Muscle of arm (tissue), 14 donors: ENCODE measurements at places on chromosomes 12 and 14. TPM values are rescaled to one million over a fixed set of nuclear protein-coding genes. Genes with fewer than 3 reads are reported as not detected.

BDKRB1 gene
- polyA plus RNA-seq: not detected

GRCh38 chr12:75812271-75813018, 219.1 kb downstream of the PHLDA1 start:
- peak; percentile 44 for DNase-seq

DNA sequence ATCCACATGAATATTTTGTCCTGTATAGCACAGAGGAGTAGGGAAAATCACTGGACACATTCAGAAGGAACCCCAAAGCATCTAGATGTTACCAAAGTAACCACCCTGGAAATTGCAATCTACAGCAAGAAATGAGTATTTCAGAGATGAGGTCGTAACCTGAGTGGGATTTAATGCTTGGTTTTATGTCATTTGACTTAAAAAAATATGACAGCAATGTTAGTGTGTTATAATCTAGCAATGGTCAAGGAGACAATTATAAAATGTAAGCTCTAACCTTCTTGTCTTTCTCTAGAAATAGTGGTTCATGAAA, 256.6 kb downstream of the NAV3 start:
- no peak for DNase-seq

- DNase-seq: no peak
These were observed 21.5 kb upstream of the SLC2A13 start for GRCh38 chr12:40127408-40127807.

DNA sequence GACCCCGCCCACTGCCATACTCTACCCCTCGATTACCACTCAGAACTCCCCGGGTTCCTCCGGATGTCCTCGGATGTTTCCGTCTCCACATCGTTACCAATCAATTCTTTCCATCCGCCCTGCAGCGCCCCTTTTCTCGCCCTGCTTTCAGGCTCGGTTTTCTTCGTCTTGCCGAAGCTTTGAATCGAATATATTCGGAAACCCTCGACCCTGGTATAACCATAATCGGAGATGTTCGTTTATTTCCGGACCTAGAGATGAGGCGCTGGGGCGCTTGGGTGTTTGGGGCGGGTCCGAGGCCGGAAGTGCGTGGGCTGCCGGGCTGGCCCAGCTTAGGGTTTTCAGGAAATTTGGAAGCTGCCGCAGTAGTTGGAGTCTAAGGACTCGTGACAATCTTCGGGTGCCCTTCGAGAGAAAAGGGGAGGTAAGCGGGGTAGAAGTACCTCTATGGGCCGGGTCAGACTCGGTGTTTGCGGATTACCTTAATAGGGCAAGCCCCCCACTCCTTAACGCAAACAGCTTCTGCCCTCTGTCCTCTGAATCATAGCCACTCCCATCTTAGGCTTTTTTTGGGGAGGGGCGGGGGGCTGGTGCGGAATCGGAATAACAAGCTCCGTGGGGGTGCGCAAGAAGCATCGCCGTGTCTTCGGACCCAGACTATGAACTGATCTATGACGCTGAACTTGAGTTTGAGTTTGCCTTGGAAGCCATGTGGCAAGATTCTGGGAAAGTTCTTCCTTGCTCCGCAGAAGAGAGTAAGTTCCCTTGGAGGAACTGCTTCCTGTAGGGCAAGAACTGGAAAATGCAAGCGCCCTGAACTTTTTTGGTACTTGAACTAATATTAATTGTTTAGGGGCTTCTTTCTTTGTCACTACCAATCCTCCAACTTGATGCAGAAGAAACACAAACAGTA, at the start of gene C14orf119:
Gene C14orf119 (plus strand): TSS at position 310 of the 913 bp plus-strand sequence. CDS start 2,154 bp downstream, outside the sequence.
- peak; percentile 100 for DNase-seq

ASB2 gene
- polyA plus RNA-seq: 16.2 TPM

- DNase-seq: no peak
These were observed 8.6 kb downstream of the RAN start for GRCh38 chr12:130880411-130880885.

DNA sequence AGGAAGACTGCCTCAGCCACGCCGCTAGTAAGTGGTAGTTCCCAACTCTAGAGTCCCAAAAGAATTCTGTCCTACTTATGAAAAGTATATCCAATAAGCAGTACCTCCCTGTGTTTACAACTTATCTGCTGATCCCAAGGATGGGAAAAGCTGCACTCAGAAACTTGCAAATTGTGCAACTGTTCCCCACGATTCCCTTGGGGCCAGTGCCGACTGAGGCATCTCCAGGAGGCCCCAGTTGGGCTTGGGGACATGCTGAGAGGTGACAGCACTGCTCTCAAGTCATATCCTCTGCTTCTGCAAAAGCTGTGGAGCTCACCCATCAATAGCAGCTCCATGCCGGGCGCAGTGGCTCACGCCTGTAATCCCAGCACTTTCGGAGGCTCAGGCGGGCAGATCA, 23.7 kb downstream of the SPRING1 start:
- DNase-seq: no peak

GRCh38 chr12:29739279-29739991, 44.3 kb downstream of the TMTC1 start:
- DNase-seq: no peak

DNA sequence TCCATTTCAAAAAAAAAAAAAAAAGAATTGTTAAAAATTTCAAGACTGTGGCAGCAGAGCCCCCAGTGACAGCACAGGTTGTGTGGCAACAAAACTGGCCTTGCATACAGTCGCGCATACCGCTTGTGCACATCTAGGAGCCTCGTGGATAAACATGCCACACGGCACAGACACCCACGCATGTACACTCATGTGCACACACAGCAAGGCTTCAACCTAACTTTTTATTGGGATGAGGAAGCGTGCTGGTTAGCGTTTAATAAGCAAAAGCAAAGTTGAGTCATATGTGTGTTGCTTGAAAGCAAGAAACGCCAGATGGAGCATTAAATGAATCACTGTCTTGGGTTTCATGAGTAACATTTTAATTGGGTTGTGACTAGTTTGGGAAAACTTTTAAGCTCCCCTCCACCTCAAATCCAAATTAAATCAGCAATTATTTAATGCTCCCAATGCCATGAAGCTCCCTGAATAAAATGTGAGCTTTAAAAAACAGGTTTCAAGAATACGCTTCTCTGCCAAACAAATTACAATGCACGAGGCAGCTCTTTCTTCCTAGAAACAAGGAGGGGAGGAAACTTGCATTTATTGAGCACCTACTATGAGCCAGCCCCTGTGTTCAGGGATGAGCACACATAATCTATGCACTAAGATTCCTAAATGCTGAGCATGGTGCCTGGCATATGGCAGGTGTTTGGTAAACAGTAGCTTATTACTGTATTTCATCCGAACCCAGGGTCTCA, 35.7 kb upstream of the EML1 start:
- no peak for DNase-seq

TGM1 gene
- polyA plus RNA-seq: 0.64 TPM

GRCh38 chr12:98856897-98857540, 211.9 kb downstream of the APAF1 start:
- DNase-seq: no peak

GRCh38 chr14:72692696-72693095, 201.2 kb downstream of the DPF3 start:
- no peak for DNase-seq

GRCh38 chr12:70756791-70757190, 119.6 kb upstream of the PTPRB start:
- no peak for DNase-seq

- no peak for DNase-seq
These were observed 26.9 kb downstream of the DDX47 start for GRCh38 chr12:12839873-12840579.

DNA sequence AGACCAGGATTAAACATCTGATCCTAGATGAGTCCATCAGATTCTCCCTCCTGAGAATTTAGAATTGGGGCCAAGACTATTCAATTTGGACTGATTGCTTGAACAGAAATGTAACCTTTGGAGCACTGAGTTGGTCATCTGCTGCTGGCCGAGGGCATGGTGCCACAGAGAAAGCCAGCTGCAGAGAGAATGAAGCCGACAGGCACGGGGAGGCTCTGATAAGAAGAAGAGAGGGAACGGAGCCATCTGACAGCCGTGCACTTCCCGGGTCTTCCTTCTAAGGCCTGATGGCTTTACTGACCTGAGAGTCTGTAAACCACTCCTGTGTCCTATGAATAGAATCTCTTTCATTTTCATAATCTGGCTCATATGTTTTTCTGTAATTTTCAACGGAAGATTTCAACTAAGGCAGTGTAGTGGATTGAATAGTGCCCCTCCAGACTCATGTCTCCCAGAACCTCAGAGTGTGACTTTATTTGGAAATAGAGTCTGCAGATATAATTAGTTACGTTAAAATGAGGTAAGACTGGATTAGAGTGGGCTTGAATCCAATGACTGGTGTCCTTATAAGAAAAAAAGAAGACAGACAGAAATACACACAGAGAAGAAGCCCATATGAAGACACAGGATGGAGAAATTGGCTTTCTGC, 39.1 kb upstream of the FRS2 start:
- no peak for DNase-seq

DNA sequence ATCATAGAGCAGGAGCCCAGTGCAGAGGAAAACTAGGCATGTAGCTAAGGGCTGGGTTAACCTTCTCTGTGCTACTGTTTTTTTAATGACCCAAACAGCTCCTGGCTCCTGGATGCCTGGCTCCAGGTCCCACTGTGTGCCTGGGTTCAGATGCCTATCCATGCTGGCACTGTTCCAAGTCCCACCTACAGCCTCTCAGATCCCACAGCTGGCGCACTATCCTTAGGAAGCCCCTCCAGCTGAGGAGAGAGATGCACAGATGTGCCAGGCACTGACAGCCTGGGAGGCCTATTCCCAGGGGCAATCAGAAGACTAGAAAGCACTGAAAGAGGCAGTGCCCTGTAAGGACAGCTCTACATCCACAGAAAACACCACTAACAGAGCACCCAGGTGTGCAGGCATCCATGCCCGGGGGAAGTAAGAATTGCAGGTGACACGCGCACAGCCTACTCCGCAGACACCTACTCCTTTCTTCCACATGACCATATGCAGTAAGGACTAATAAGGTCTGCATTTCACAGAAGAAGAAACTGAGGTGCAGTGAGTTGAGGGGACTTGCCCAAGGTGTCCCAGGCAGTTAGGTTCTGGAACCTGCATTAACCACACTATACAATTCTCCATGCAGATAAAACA, 51.2 kb downstream of the PITPNM2 start:
- DNase-seq: no peak

- no peak for DNase-seq
These were observed 64.8 kb downstream of the DRAM1 start for GRCh38 chr12:101942250-101942605.

COX8C gene
- polyA plus RNA-seq: not detected
